MG63 (cell line): ENCODE measurements at places on chromosomes 7 and 10.

DNA sequence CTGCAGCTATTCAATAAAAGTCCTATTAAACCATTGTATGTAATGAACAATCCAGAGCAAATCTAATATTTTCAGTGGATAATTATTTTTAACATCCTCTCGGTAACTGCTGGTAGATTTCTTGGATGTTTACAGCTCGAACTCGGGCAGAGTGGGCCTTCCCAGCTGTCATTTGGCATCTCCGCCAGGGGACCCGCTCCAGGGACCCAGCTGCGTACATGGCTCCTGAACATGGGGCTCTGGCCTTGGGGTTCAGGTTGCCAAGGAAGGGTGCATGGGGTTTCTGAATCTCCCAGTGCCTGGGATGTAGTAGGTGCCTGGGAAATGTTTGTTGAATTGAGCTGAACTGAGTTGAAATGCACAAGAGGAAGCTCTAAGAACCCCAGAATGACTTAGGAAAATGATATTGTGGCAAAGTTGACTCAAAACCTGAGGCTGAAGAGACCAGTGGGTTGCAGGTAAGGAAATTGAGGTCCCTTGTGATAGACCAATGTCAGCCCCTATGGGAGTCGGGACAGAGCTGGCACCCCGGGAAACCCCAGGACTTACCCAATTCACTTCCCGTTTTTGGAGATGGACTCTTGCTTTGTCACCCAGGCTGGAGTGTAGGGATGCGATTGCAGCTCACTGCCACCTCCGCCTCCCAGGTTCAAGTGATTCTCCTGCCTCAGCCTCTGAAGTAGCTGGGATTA is 228.4 kb downstream of the CUX1 start:
- no peak for DNase-seq

- DNase-seq: no peak
Measured at GRCh38 chr10:132003282-132003924, 21.7 kb upstream of the BNIP3 start.

- peak; percentile 86 for DNase-seq
Measured at GRCh38 chr10:48496831-48497779, 107.8 kb downstream of the ARHGAP22 start.

DNA sequence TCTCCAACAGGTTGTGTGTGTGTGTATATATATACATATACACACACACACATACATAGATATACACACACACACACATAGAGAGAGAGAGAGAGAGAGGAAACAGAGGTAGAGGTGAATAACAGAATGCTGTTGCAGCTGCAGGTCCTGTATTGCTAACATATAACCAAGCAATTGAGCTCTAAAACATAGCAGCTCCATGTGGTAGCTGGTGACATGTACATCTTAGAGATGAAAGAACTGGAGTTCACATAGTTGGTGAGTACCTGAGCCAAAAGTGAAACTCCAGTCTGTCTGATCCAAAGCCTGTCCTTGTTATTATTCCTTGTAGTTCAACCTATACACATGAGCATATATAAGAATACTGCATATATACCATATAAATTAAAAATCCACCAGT is 152.9 kb upstream of the CSTF2T start:
- no peak for DNase-seq

- DNase-seq: no peak
Measured at GRCh38 chr7:24709051-24709450, 48.2 kb downstream of the GSDME start.

DNA sequence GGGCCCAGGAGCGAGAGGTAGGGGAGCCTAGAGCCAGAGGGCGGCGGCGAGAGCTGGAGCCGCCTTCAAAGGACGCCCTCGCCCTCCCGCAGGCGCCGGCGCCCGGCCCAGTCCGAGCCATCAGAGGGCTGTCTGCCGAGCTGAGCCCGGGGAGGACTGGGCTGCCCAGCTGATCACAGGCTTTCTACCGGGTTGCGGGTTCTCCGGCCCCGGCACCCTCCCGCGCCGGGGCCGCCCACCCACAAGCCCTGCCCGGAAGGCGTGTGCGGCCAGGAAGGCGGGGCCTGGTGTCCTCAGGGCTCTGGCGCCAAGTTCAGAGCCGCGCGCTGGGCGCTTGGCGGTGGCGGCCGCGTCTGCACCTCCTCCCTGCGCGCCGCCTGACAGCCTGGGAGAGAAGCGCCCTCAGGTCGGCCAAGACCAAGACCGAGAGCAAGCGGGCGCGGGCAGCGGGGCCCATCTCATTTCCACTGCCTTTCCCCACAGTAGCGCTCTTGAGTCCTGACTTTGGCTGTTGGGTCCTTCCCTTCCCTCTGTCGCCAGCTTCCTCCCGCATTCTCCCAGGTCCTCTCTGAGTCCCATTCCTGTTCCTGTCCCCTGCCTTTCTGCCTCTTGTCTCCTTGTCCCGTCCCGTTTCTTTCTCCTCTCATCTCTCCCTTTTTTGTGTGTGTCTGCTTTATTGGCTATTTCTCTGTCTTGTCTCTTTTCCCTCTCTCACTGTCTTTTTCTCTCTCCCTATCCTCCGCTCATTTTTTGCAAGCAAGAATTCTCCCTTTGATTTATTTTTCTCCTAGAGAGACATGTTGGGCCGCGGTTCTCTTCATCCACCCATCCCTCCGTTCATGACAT is 60.6 kb upstream of the MSMB start:
- DNase-seq: peak; percentile 68

GRCh38 chr7:42161719-42162118 is 75.3 kb downstream of the GLI3 start:
- DNase-seq: no peak

GRCh38 chr7:151859111-151859947 is 17.6 kb downstream of the PRKAG2 start:
- DNase-seq: no peak

- DNase-seq: no peak
Measured at GRCh38 chr7:73918926-73919693, 58.2 kb downstream of the TMEM270 start.

DNA sequence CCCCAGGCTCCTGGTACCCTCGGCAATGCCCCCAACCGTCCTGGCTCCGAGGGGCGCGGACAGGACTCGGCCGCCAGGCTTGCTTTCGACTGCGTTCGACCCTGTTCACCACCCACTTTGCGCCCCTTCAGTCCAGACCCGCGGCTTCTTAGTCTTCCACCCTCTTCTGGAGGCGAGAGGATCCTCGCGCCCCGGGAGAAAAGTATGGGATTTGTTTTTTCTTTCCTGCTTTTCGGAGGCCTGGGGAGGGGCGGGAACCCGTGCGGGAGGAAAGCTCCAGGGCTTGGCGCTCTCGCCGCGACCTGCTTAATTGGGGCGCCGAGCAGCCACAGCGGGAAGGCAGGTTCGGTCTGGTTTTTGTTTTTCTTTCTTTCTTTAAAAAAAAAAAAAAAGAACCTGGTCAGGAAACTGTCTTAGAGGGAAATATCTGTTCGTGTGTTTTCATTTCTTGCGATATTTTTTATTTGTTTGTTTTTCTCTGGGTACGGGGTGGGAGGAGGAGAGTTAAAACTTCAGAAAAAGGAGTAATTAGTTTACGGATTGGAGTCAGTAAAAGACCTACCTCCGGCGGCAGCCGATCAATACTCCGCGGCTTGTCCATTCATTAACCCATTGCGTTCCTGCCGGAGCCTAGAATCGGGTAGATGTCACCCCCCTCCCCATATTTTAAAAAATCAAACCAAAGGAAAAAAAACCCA is 1.6 kb downstream of the EMX2 start:
- DNase-seq: peak; percentile 22

DNA sequence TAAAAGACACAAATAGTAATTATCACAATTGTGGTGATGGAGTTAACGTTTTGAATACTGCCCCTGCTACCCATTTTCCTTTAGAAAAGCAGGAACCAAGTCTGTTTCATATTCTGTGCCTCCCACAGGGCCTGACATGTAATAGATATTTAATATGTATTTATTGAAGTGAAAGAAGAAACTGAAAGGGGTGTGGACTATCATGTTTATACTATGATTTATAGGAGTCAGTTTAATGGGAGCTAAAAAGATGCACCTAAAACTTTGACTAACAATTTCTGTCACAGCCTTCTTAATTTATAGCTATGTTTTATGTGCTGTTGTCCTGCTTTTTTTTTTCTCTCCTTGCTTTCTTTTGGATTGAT is 24.1 kb upstream of the BHLHA15 start:
- DNase-seq: no peak

DNA sequence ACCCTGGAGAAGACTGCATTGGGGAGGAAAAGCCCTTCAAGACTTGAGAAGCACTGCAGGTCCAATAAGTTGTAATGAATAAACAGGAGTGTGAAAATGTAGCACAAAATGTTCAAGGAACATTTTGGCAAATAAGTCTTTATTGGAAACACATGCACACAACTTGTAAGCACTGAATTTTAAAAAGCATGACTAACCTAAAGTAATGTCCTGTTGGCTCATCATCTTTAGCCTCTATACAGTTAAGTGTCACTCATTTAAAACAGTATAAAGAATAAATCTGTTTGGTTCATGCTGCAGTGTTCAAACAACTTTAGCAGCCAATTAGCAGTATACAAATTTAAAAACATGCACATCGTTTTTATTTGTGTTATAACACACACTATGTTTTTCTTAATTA is 108.6 kb downstream of the CDK6 start:
- no peak for DNase-seq
